ENCODE measurements at places on chromosomes 7 and 10. TPM values are rescaled to one million over a fixed set of nuclear protein-coding genes. Genes with fewer than 3 reads are reported as not detected.
A peak's percentile ranks its signal among the peaks of the same experiment; 100 is the strongest.

ASB15 gene
- not detected for total RNA-seq

- no peak for DNase-seq
These were observed 140.4 kb downstream of the PIP4K2A start for GRCh38 chr10:22573820-22574569.

DOCK1 gene
- total RNA-seq, result 0.28 TPM

DNA sequence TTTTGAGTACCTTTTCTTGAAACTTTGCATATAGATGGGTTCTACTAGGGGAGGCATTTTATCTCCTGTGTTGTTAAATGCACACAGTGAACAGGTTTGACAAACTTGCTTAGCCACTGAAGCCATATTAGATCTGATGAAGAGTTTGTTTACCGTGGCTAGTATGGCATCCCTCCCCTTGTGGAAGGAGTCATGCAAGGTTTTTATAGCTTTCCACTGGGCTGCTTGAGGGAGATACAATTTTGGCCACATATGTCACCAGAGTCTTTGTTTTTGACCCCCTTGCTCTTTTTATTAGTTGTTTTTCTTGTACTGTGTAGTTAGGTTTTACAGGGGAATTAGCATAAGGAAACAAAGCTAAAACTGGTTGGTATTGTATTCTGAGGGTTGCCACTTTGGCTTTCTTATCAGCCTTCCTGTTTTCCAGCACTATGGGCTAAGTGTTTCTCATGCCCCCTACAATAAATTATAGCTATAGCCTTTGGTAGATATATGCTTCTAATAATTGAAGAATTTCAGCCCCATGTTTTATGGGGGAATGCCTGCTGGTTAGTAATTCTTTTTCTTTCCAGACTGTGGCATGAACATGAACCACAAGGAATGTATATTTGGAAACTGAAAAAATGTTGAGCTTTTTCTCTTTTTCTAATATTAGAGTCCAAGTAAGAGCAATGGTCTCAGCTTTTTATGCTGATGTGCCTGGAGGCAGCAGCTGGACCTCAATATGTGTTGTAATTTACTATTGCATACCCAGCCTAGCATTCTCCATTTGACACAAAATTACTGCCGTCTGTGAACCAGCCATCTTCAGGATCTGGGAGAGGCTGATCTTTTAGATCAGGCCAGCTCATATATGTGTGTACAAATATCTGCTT is 18.4 kb upstream of the STEAP2 start:
- DNase-seq, result no peak

FAS gene
- total RNA-seq, result 20.5 TPM

DNA sequence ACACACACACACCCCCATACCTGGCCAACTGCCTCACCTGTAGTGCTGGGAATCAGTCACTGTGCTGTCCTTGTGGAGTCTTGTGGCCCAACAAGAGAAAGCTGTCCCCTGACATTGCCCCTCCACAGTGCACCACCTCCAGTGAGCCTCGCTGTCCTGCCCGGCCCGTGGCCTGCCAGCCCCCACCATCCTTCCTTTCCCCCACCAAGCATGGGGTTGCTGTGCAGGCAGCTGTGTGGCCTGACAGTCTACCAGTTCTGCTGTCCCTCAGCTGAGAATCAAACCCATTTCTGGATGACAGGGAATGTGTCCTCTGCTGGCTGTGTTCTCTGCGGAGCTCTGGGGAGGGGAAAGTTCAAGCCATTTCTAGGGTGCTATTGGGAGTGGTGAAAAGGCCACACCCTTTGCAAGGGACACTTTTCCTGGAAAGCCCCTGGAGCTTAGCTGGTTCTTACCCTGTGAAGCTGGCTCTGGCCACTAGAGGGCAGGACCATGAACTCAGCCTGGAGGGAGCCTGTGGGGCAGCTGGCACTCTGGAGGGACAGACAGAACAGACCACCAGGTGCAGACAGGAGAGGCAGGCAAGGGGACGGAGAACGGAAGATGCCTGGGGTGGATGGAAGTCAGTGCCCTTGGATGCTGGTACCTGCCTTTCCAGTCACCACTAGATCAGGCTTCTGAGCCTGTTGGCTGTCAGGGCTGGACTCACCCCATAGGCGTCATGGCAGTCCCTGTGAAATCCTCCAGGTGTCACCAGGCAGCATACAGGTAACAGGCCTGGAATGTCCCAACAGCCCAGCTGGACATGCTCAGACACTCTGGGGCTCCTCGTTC is 10.5 kb upstream of the MTPAP start:
- peak; percentile 53 for DNase-seq

ZNF425 gene
- 1.1 TPM for total RNA-seq

GRCh38 chr10:43114088-43114742 is 24.0 kb upstream of the CSGALNACT2 start:
- DNase-seq, result no peak

DNA sequence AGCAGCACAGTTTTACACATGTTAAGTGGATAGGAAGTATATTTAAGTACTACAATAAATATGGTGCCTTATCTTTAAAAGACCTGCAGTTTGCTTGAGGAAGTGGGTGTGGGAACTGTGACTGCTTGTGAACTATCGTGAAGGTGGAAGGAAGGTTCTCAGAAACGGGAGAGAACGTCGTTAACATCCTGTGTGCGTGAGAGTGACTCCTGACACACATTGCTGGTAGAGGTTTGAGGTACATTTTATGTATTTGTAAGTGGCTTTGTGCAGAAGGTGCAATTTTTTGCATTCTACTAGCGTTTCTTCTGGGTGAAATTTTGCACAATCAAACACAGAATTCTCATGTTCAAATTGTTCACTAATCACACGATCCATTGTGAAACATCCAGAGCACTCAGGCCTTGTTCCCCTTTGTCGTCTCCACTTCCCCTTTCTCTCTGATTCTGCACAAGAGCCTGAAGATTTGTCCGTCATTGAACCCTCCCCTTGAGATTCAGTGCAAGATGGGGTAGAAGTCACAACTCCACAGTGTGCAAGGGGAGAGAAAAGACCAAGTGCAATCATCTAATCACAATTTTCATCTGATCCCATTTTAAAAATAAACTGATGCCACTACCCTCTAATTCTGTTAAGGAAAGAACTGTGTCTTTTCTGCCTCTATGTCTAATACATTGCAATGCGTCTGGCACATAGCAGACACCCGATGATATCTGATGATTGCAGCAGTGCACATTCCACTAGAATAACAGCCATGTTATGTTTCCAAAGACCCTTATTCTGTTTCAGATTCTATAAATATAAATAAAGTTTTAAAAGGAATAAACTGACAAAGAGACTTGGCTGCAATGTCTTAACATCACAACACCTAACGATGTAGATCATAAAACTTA is 279.9 kb downstream of the NEBL start:
- DNase-seq, result no peak

DNA sequence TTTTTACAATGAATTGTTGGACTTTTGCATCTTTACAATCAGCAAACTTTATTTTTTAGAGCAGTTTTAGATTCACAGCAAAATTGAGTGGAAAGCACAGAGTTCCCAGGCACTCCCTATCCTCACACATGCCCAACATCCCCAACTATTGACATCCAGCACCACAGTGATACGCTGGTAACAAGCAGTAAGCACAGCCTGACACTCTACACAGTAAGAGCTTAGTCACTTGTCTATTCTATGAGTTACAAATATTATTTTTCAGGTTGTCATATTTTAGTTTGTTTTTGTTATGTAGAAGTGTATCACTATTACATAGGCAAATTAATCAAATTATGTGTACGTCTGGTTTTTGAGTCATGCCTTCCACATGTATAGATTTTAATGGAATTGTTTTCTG is 27.0 kb upstream of the GIMAP7 start:
- no peak for DNase-seq

DNA sequence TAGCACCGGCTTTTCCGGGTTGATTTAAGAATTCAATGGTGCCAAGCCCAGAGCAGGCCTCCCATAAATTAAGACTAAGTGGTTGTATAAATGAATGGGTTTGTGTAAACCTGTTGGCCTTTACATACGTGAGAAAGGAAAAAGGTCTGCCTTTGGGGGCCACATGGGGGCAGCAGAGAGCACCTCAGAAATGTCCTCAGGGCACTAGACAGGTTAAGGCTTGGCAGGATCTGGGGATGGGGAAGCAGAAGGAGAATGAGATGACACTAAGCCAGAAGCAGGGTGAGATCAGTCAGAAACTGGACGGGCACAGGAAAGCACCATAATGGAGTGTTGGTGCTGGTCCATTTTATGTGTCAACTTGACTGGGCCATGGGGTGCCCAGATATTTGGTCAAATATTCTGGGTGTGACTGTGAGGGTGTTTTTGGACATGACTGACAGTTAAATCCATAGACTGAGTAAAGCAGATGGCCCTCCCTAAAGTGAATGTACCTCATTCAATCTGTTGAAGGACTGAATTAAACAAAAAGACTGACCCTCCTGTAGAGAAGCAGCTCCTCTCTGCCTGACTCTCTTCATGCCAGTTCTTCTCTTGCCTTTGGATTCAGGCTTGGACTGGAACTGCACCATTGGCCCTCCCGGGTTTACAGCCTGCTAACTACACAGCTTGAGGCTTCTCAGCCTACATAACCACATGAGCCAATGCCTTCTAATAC is 58.9 kb downstream of the FRMPD2 start:
- no peak for DNase-seq

DNA sequence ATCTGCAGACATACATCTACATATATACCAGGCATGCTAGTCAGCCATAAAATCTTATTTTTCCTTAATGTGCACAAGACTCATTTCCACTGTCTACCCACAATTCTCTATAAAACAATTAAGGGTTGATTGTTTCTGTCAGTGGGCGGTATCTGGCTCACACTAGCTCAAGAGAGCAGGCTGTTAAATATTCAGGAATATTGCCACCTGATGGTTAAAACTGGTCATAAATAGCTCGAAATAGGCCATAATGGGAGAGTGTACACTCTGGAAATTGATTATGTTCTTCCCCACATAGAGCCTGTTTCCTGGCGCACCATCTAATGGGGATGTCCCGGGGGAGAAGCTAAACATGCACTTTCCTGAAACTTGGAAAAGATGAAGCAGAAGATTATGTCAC is 620.6 kb upstream of the ANKRD30A start:
- no peak for DNase-seq

EGR2 gene
- total RNA-seq, result 1.7 TPM

GRCh38 chr10:75941223-75941801 is 509.9 kb downstream of the LRMDA start:
- DNase-seq, result no peak

NEUROG3 gene
- not detected for total RNA-seq

DNA sequence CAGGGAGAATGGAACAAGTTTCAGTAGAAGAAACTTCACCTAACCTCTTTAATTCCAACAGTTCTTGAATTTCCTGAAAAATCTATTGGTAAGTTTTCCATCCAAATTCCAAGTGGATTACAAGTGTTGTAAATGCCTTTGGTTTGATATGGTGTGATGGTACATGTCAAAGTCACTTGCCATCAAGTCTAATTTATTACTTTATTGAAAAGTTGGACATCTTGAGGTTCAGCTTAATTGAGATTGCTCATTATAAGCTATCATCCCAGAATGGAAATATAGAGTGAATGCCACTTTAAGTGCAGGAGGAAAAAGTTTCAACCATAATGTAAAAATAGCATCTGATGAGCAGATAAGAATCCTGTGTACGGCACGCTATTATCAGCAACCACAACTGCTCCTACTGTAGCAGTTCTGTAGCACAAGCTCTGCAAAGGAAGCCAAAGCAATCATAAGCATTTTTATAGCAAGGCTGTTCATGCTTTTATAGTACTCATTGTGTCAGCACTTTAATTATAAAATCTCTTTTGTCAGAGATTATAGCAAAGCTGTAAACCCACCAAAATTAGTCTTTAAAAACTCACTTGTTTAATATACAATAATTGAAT is 991.8 kb upstream of the PHF14 start:
- no peak for DNase-seq

DNA sequence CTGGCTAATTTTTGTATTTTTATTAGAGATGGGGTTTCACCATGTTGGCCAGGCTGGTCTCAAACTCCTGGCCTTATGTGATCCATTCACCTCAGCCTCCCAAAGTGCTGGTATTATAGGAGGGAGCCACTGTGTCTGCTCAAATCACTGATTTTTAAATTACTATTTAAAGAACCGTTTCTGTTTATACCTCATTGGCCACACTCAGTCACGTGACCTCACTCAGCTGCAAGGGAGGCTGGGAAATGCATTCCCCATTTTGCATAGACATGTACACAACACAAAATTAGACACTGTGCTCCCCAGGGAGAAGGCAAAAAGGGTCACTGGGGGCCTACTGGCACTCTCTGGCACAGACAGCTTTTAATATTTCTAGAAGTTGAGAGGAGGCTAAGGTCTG is 13.6 kb upstream of the CALU start:
- no peak for DNase-seq

GRCh38 chr10:100829097-100829870 is 83.5 kb upstream of the SLF2 start:
- no peak for DNase-seq

C10orf53 gene
- total RNA-seq, result not detected

- DNase-seq, result no peak
These were observed 162.9 kb downstream of the FANK1 start for GRCh38 chr10:126059076-126059826.

CADPS2 gene
- total RNA-seq, result 0.15 TPM

DNA sequence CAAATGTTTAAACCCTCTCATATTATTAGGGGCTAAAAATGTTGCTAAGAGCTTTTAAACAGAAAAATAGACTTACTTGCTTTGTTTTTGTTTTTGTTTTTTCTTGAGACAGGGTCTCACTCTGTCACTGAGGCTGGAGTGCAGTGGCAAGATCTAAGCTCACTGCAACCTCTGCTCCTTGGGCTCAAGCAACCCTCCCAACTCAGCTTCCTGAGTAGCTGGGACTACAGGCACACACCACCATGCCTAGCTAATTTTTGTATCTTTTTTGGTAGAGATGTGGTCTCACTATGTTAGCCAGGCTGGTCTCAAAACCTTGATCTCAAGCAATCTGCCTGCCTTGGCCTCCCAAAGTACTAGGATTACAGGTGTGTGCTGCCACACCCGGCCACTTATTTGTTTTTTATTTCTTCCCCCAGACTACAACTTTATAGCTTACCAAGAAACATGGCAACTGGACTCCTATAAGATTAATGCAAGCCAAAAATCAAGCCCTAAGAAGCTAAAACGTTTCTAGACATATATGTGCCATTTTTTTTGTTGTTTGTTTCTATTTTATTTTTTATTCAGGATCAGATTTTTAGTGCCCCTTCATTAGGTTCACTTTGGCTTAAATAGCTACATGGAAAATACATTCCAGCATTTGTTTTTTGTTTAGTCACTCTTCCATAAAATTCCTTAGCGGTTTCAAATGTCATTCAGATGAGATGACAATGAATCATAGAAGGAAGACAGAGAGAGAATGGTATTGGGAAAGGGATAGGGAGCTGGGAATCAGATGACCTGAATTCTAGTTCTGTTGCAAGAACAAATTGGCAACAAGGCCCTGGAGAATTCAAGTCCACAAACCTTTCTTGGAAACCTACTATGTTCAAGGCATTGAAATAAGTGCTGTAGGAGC is 163.4 kb upstream of the MKLN1 start:
- no peak for DNase-seq

MYO3A gene
- 0.16 TPM for total RNA-seq

GRCh38 chr7:105224884-105225651 is 163.7 kb downstream of the SRPK2 start:
- DNase-seq, result no peak

CLEC2L gene
- not detected for total RNA-seq

HTR5A gene
- not detected for total RNA-seq

GRCh38 chr7:157219154-157219553 is 80.4 kb downstream of the UBE3C start:
- DNase-seq, result no peak
